Stimulated activated naive CD4-positive, alpha-beta T cell (primary cell): ENCODE measurements at places on chromosomes 7 and 10.

DNA sequence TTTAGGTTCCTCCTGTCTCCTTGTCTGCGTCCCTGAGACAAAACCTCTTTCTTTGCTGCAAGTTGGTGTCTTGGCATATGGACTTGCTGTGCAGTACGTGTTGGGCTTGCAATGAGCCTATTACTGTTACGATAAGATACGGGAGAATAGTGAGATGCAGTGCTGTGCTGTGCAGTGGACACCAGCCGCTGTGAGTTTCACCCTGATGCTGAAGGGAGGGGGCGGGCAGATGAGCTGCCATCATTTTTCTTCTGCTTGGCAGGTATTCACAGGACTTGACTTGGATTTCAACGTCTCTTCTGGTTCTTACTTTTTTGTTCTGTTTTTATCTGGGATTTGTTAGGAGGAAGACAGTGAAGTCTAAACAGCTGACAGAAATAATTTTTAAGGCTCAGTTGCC lies 257.1 kb upstream of the PITRM1 start:
- no peak for DNase-seq

- DNase-seq: no peak
Measured at GRCh38 chr10:5509236-5509635, 9.9 kb upstream of the CALML5 start.

- DNase-seq: no peak
Measured at GRCh38 chr7:142440906-142441411, 183.1 kb upstream of the PRSS58 start.

DNA sequence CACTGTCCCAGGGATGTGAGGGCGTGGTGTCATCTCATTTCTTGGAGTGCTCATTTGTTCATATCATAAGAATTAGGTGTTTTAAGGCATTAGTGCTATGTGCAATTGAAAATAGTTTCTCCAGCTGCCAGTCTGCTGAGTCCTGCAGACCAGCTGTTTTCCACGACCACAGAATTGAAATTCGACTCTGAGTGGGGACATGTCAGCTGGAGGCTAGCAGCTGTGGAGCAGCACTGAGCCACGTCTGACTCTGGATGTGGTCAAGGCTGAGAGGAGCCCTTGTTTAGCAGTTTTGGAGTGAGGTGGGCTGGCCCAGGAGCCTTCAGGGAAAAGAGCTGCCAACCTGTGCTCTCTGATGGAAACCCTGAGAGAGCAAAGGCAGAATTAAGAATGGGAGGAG lies 156.3 kb upstream of the GRB10 start:
- DNase-seq: no peak

GRCh38 chr10:100413173-100413572 lies 49.6 kb upstream of the WNT8B start:
- no peak for DNase-seq
